ENCODE measurements at places on chromosomes 4 and X.

DNA sequence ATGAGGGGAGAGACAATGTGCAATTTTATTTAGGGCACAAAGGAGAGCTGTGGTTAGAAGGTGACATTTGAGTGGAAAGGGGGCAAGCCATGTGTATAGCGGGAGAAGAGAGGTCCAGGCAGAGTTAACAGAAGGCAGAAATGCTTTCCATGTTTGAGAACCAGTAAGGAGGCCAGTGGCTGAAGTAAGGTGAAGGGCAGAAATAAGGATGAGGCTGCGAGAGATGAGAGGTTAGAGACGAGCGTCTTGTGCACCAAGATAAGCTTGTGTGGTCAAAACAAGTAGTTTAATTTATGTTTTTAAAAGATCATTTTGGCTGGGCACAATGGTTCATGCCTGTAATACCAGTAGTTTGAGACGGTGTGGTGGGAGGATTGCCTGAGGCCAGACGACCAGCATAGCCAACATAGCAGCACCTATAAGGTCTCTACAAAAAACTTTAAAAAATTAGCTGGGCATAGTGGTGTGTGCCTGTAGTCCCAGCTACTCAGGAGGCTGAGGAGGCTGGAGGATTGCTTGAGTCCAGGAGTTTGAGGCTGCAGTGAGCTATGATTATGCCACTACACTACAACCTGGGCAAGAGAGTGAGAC is 8.5 kb downstream of the HTT start:
- DNase-seq: no peak

DNA sequence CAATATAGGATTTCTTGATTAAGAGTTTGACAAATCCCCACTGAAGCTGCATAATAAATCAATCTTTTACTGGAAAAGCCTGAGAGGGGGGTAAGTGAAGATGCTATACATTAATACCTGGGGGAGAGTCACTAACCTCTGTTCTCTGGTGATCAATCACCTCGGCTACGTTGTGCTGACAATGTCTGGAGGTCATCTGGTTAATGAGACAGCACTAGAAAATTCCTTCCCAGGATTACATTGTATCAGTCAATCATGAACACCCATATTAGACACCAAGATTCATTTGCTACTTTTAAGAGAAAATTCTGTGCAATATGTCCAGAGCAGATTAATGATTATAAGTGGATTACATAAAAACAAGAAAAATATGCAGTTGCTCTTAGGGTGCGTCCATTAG is 408.3 kb downstream of the PDHA2 start:
- no peak for DNase-seq

GRCh38 chrX:47214435-47215077 is 3.9 kb upstream of the CDK16 start:
- no peak for DNase-seq

- no peak for DNase-seq
These were observed 107.2 kb upstream of the NALF2 start for GRCh38 chrX:69396916-69397315.

- DNase-seq: no peak
These were observed 117.6 kb upstream of the GPR101 start for GRCh38 chrX:137151403-137151802.

- no peak for DNase-seq
These were observed 208.7 kb downstream of the PDGFC start for GRCh38 chr4:156762851-156763250.

DNA sequence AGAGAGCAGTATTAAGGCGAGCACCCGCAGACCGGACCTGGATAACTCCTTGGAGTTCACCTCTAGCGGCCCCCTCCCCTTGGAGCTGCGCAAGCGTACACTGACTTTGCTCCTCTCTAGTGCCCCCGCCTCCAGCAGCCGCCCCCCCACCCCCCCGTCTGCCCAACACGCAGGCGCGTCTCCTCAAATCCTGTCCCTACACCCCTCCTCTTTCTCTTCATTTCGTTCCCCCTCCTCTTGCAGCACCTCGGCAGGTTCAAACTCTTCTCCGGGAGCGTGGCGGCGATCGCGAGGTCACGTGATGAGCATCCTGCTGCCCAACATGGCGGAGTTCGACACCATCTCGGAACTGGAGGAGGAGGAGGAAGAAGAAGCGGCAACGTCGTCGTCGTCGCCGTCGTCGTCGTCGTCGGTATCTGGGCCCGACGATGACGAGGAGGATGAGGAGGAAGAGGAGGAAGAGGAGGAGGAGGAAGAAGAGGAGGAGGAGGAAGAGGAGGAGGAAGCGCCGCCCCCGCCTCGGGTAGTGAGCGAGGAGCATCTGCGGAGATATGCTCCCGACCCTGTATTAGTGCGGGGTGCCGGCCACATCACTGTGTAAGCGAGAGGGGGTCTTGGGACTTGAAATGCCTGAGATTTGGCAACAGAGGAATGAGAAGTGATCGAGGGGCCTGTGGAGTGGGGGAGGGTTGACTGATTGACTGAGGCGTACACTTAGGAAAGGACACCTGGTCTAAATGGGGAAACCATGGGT is at the start of gene CHIC1:
Gene CHIC1, plus strand, starts transcription at position 214 of the 754 bp plus-strand sequence. Its CDS starts 88 bp downstream, at position 302.
- DNase-seq: peak; percentile 21
